ENCODE measurements at places on chromosomes 2 and 18.

GRCh38 chr18:50973367-50974126 lies 5.7 kb downstream of the ELAC1 start:
- no peak for DNase-seq

DNA sequence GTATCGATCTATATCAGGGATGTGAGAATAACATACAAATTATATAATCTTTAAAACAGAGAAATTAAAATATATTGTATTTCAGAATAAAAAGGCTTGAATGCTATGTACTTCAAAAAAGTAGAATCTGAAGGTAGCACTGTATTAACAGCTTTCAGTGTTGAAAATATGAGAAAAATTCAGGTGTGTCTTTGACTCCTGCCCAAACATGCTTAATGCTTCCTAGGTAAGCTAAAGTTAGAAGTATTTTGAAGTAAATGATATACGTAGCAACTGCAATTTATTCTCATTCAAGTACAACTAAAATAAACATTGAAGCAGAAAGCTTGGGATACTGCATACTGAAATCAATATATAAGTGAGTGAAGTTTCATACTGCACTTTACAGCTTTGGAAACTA lies 1082.0 kb upstream of the ACVR2A start:
- DNase-seq = no peak

DNA sequence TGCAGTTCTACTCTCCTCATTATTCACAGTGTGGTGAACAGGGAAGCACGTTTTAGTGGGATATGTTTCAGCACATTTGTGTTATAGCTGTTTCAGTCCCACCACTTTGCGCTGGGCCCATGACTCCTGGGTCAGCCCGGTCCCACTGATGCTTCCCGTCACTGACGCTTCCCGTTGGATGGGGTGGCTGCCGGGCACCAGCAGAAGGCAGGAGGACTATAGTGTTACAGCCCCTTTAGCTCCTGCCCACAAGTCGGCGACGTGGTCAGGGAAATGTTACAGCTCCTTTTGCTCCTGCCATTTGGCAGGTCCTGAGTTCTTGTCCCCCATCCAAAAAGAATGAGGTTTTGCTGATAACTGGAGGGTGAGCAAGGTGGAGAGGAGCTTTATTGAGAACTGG lies 732.2 kb downstream of the NR4A2 start:
- no peak for DNase-seq

- DNase-seq = no peak
Measured at GRCh38 chr2:145760781-145761649, 1241.1 kb upstream of the ZEB2 start.

- no peak for DNase-seq
Measured at GRCh38 chr2:210798180-210798579, 241.8 kb downstream of the CPS1 start.

GRCh38 chr2:9668687-9669345 lies 38.0 kb upstream of the YWHAQ start:
- DNase-seq = no peak

DNA sequence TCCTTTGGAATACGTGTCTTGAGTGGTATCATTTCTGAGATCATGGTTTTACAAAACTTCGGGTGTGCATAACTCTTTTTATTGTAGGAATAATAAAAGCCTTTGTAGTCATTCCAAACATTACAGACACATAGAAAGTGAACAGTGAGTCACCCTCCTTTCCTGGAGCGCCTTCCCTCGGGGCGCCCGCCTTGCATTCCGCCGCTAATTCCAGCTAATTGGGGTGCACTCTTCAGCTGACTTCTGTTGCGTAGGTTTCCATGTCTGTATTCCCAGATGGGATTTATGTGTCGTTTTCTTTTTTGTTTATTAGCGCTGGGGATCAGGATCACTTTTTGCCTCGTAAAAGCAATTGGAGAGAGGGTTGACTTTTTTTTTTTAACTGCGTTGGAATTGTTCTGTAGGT lies 18.7 kb downstream of the SH3BP4 start:
- DNase-seq = no peak

DNA sequence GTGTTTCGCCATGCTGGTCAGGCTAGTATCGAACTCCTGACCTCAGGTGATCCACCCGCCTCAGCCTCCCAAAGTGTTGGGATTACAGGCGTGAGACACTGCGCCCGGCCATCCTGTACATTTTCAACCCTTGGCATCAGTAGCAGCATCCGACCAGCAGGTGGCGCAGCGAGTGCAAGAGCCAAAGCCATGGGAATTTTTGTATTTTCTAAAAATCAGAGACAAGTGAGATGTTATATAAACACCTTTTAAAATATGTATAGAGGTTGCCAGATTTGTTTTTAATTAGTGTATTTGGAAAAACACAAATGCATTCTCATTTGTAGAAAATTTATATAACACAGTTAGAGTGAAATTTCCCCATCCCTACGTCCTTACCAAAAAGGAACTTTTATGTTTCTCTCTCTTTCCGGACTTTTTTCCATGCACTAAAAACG lies 36.8 kb downstream of the MOGAT1 start:
- peak; percentile 78 for DNase-seq

GRCh38 chr2:19187323-19188020 lies 171.0 kb downstream of the OSR1 start:
- no peak for DNase-seq

DNA sequence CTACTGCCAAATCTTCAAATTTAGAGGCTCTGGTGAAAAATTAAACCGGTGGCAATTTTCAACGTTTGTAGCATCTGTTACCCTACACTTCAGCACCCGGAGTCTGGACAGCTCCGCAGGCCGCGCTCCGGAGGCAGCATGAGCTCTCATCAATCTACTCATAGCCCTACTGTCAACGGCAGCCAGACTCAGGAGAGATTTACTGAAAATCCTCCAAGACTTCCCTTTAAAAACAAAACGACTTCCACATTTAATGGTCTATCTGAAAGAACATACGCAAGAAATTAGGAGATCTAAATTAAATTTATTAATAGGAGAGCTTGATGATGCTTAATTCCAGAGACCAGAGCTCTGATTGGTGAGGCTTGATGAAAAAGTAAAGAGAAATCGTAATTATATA lies 970 bp upstream of the ADCYAP1 start:
- DNase-seq = no peak

DNA sequence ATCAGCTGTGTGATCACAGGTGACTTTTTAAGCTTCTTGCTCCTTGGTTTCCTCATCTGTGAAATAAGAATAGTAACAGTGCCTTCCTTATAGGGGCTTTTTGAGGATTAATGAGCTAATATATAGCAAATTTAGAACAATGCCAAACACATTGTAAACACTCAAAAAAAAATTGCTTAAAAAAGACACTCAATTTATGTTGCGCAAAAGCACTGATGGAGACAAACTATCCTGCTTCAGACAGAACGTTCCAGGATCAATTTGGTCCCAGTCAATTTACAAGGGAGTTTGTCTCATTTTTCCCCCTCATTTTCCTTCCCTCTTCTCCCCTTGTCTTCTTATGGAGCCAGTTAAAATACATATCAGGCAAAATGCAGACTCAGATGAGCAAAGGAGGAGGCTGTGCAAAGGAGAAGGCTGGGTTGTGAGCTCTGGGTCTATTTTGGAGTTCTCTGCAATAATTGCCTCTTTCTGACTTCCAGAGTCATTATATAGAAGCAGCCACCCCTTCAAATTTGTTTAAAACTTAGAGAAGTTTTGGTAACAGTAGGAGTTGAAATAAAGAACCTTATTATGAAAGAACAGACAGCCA lies 83.7 kb downstream of the SOCS6 start:
- no peak for DNase-seq

DNA sequence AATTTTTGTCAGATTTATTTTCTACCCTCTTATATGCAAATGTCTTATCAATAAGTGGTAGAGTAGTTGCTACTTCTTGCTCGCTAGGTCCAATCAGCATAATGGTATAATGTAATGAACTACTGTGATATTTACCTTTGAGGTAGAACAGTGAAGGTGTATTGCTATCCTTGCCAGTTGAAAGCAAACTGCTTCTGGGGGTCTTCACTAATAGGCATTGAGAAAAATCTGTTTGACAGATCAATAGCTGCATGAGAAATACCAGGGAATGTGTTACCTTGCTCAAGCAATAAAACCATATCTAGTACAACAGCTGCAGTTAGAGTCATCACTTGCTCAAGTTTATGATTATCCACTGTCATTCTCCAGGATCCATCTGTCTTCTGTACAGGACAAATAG lies 50.1 kb upstream of the EFEMP1 start:
- DNase-seq = no peak

DNA sequence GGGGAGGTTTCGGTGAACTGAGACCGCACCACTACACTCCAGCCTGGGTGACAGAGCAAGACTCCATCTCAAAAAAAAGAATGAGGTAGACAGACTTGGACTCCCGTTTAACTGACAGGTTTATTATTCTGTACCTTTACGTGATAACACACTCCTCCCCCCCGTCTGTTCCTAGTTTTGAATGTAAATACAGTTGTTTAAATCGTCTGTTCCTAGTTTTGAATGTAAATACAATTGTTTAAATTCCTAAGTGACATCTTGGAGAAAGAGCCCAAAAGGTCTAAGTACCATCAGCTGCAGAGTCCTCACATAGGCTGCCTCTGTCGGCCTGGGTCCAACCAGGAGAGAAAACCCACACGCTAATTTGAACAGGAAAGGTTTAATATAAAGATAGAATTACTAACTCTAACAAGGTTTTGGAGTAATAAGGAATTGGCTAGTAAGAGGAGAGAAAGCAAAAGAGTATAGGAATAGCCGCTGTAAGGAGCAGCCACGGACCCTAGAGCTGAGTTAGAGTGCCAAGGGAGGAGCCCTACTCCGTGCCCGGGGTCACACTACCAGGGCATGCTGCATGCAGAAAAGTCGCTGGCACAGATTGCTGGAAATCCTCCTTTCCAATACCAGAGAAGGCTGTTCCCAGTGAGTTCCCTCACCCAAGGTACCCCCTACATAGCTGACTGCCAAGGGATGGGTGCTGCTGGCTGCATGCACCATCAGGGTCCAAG lies 83.5 kb upstream of the RANBP2 start:
- no peak for DNase-seq

DNA sequence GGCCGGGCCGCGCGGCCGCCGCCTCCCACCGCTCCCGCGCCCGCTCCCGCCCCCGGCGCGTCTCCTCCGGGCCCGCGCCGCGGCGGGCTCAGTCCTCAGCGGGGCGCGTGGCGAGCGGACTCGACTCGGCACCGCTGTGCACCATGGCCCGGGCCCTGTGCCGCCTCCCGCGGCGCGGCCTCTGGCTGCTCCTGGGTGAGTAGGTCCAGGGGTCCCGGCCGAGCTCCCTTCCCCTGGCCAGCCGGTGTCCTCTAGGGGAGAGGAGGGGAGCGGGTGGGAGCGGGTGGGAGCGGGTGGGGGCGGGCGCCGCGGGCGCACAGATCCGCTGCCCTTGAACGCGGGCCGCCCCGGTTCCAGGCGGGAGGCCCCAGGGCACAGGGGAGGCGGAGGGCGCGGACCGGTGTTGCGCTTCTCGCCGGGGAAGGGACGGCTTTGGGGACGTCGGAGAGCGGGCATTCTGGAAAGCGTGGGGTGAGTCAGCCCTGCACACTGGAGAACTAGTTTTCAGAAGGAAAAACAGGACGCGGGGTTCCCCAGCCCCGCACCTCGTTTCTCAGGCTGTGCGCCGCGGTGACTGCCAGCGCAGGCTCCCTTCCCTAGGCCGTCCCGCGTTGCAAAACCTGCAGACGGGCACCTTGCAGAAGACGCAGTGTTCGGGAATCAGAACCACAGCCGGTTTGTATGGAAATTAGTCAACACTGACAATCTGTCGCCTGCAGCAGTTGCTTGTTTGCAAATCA lies at the start of gene RAMP1:
Gene RAMP1, plus strand, starts transcription at position 91 of the 740 bp plus-strand sequence. Its CDS starts 53 bp downstream, at position 144.
- DNase-seq = no peak

GRCh38 chr18:48994044-48994651 lies 43.4 kb upstream of the SMAD7 start:
- no peak for DNase-seq

DNA sequence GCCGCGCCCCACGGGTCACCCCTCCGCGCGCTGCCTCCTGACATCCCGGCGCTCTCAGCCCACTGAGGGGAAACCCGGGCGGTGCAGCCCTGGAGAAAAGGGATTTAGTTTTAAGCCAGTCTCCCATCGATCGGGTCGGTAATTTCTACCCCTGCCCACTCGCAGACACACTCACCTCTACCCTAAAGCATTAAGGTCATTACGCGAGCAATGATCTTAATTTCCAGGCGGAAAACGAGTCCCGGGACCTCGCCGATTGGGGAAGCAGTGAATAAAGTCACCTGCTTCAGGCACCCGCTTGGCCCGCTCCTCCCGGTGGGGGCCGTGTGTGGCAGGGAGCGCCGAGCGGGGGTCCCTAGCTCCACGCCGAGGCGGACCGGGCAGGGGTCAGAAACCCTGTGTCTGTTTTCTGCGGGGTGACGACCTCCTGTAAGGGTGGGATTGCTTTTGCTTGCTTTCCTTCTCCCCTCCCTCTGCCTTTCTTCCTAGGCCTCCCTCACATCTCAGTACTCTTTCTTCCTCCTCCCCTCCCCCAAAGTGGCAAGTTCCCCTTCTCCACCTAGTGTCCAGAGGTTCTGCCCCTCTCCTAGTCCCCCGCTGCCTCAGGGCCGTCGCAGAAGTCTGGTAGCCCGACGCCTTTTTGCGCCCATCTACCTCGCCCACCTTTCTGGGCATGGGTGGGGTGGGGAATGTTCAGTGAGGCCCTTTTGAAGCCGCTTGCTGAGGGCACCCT lies 142.6 kb downstream of the MEIS1 start:
- DNase-seq = no peak

All from CD4-positive, alpha-beta T cell treated with Interleukin-6 for 4 hours (primary cell).